MCF 10A (cell line): ENCODE measurements at places on chromosomes 5 and 9. TPM values are rescaled to one million over a fixed set of nuclear protein-coding genes. Genes with fewer than 3 reads are reported as not detected.

DNA sequence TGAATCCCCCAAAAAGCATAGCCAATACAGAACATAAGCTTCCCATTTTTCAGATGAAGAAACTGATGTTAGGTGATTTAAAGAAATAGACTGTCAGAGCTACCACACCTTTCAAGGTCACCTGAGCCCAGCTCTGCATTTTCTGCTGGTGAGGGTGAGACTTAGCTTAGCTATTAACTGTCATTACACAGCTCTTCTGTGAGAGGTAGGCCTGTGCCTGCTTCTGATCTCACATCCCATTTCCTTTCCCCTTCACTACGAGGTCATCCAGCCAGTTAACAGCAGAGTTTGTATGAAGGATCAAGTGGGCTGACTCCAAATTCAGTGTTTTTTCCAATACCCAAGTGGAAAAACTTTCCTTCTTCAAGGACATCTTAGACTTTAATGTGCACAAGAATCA, 528.6 kb upstream of the CLINT1 start:
- no peaks in the 10 kb centered on the region for H3K27me3 ChIP-seq
- H3K4me3 ChIP-seq, result no peak overlapping the region
- H3K36me3 ChIP-seq, result no peaks in the 10 kb centered on the region
- no peak overlapping the region for H3K27ac ChIP-seq

DNA sequence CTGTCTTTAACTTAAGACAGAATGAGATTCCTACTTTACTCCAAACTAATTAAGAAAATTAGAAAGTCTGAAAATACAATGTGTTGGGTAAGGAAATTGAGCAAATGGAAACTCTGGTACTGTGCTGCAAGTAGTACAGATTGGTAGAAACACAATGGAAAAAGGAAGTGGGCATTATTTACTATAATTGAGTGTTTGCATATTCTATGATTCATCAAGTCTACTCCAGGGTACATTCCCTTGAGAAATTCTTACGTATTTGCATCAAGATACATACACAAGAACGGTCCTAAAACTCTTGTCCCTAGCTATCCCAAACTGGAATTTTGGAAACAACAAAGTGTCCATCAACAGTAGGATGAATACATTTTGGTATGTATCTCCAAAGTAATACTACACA, 123.5 kb upstream of the TARS1 start:
- no peaks in the 10 kb centered on the region for H3K27me3 ChIP-seq
- DNase-seq, result no peak
- H3K36me3 ChIP-seq, result no peaks in the 10 kb centered on the region

- H3K27ac ChIP-seq, result no peak overlapping the region
- peaks cover 42% of the 10 kb centered on the region for H3K4me1 ChIP-seq
- no peak overlapping the region for H3K4me3 ChIP-seq
- no peak for DNase-seq
These were observed 62.1 kb upstream of the CPEB4 start for GRCh38 chr5:173826086-173826427.

DNA sequence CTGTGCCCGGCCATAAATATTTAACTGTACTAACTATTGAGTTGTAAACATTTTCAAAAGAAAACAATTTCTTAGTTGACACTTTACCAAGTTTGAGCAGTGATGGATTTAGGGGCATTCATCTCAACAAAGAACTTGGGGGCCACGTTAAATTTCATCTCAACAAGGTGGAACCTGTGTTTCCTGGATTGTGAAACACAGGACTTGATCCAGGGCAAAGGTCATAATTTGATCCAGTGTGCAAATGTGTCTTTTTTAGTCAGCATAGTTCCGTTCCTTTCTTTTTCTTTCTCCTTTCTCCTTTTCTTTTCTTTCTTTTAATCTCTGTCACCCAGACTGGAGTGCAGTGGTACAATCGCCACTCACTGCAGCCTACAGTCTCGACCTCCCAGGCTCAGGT, 3.1 kb downstream of the GFRA3 start:
- no peak overlapping the region for H3K4me3 ChIP-seq
- H3K27ac ChIP-seq, result no peak overlapping the region
- no peaks in the 10 kb centered on the region for H3K36me3 ChIP-seq
- H3K27me3 ChIP-seq, result no peaks in the 10 kb centered on the region
- H3K4me1 ChIP-seq, result no peaks in the 10 kb centered on the region

GRCh38 chr9:87886933-87887505, 4.3 kb downstream of the SPATA31E1 start:
- no peaks in the 10 kb centered on the region for H3K36me3 ChIP-seq
- H3K27ac ChIP-seq, result no peak overlapping the region
- H3K4me1 ChIP-seq, result no peaks in the 10 kb centered on the region
- no peak for DNase-seq

Gene NR2F1-AS1
- total RNA-seq, result 3.2 and 4.6 TPM in 2 replicates

- H3K36me3 ChIP-seq, result no peaks in the 10 kb centered on the region
- H3K27ac ChIP-seq, result no peak overlapping the region
- H3K4me3 ChIP-seq, result no peak overlapping the region
- no peak for DNase-seq
- H3K4me1 ChIP-seq, result no peaks in the 10 kb centered on the region
These were observed 156.6 kb downstream of the TMEM38B start for GRCh38 chr9:105850852-105851500.

Gene GARIN3
- not detected in 2 replicates for total RNA-seq

DNA sequence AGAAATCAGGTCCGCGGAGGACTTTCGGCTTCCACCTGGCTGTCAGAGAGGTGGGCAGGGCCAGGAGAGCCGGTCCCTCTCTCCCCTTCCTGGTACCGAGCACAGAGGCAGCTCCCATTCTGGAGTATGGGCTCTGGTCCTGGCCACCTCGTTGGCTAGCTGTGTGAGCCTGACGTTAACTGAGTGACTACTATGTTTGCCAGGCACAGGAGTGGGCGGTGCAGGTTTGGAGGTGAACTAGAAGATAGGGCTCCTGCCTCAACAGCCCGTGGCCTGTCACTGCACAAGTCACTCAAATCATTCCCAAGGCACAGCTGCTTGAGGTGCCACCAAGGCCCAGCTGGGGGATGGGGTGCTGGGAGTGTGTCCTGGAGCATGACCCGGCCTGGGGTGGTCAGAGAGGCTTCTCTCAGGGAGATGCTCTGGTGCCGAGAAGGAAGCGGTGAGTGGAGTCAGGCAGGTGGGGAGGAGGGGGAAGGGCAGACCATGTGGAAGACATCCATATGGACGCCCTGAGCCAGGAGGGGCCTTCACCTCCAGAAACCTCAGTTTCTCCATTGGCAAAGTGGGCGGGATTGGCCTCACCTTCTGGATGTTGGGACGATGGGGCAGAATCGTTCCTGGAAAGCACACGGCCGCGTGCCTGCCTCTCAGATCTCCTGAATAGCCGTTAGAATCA, 39.5 kb downstream of the NCS1 start:
- H3K4me3 ChIP-seq, result no peak overlapping the region
- H3K27ac ChIP-seq, result no peak overlapping the region
- H3K36me3 ChIP-seq, result peaks cover 12% of the 10 kb centered on the region
- no peak for DNase-seq

- peaks cover 19% of the 10 kb centered on the region for H3K36me3 ChIP-seq
- H3K27me3 ChIP-seq, result no peaks in the 10 kb centered on the region
- H3K27ac ChIP-seq, result peak overlapping the region; percentile 73
- peaks cover 32% of the 10 kb centered on the region for H3K4me1 ChIP-seq
- peak; percentile 89 for DNase-seq
These were observed 1.6 kb downstream of the TMEM245 start for GRCh38 chr9:109117856-109118807.

Gene OR1J1
- not detected in 2 replicates for total RNA-seq

Gene SPATA24
- 9.8 and 11.6 TPM in 2 replicates for total RNA-seq

Gene PCDHB10
- total RNA-seq, result 1.2 and 1.4 TPM in 2 replicates

- H3K4me3 ChIP-seq, result no peak within 1 kb of the TSS
- peaks cover 27% of the 10 kb centered on the region for H3K27me3 ChIP-seq
- H3K4me1 ChIP-seq, result no peaks in the 10 kb centered on the region
- no peak within 1 kb of the TSS for H3K27ac ChIP-seq
These were observed at the start of gene TMEM252 for GRCh38 chr9:68540712-68541535. TSS of gene TMEM252 (minus strand) at chr9:68540883. CDS start at chr9:68540814, 69 bp downstream.

DNA sequence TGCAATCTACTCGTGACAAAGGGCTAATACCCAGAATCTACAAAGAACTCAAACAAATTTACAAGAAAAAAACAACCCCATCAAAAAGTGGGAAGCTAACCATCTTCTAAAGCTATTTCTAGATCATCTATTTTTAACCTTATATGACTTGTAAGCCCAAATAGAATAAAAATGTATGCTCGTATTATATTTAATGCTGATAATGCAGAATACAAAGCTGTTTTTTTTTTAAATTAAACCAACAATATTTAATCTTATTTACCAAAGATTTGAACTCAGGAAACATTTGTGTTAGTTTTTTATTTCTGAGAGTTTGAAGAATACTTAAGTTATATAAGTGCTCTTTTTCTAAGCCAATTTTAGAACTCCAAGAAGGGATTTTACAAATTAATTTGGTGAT, 652.1 kb downstream of the LRRC70 start:
- no peaks in the 10 kb centered on the region for H3K27me3 ChIP-seq
- H3K36me3 ChIP-seq, result no peaks in the 10 kb centered on the region
- H3K27ac ChIP-seq, result no peak overlapping the region
- no peak overlapping the region for H3K4me3 ChIP-seq
- H3K4me1 ChIP-seq, result peaks cover 6% of the 10 kb centered on the region

Gene IER5L
- 11.9 and 13.4 TPM in 2 replicates for total RNA-seq

- H3K4me1 ChIP-seq, result peaks cover 39% of the 10 kb centered on the region
- peak overlapping the region; percentile 71 for H3K4me3 ChIP-seq
- H3K27me3 ChIP-seq, result no peaks in the 10 kb centered on the region
- peak; percentile 98 for DNase-seq
- H3K27ac ChIP-seq, result peak overlapping the region; percentile 76
These were observed 32.9 kb upstream of the STXBP1 start for GRCh38 chr9:127578952-127579853.

DNA sequence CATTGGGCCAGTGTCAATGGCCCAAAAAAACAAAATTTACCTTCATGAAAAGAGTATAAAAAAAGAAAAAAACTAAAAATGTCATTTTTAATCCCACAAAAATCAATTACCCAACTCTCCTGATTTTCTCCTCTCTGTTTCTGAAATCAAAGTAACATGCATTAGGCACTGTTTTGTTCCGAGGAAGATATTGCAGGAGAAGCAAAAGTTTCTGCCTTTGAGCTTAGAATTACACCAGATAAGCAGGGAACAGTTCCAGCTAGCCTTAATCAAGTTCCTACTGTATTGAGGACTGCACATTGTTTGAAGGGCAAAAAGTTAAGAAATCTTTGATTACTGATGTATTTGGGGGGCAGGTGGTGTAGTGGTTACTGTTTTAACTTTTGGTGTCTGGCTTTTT, 1.1 kb upstream of the PRKAA1 start:
- H3K36me3 ChIP-seq, result peaks cover 4% of the 10 kb centered on the region
- H3K4me1 ChIP-seq, result peaks cover 5% of the 10 kb centered on the region
- H3K4me3 ChIP-seq, result peak overlapping the region; percentile 42
- no peaks in the 10 kb centered on the region for H3K27me3 ChIP-seq
- no peak for DNase-seq

Gene GABRP
- not detected in 2 replicates for total RNA-seq

DNA sequence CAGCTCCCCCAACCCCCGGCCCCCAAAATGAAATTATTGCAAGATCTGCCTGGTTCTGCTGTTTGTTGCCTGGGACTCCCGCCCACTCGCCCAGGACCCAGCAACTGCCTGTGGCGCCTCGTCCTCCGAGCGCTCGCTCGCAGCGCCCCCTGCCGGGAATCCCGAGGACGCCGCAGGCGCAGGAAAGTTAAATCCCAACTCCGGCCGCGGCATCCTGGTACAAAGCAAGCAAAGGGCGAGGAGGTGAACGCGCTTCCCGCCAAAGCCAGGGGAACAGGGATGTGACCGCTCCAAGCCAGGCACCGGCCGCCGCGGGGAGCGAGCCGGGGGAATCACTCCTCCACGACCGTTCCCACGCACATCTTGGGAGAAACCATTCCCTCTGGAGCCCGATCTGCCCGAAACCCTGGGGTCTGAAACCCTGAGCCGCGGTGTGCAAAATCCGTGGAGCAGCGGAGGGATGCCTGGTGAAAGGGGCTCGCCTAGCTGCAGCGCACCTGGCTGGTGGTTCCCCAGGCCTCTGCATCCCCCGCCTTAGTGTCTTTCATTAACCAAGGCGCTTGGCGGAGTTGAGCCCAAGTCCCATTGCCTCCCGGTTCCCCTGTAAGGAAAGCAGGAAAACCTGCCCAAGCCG, 1.3 kb downstream of the SEMA5A start:
- peak overlapping the region; percentile 27 for H3K27ac ChIP-seq
- H3K4me1 ChIP-seq, result peaks cover 7% of the 10 kb centered on the region
- no peaks in the 10 kb centered on the region for H3K27me3 ChIP-seq

Gene SHOC1
- total RNA-seq, result 0.09 and 0.15 TPM in 2 replicates

Gene HRH2
- not detected in 2 replicates for total RNA-seq

DNA sequence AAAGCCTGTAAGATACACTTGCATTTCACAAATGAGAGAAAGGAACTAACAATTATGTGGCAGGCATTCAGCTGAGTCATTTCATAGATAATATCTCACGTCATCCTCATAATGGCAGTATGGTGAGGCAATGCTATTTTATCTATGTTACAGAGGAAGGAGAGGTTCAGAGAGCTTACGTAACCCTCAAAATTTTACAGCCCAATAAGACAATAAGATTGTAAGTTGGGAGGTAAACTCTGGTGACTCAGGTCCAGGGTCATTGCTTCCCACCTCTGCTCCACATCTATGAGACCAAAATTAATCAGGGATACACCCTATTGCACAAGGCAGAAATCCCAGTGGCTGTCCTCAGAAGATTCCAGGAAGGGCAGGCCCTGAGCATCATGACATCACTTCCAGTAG, 309.7 kb downstream of the NSG2 start:
- peak; percentile 85 for DNase-seq
- H3K4me1 ChIP-seq, result peaks cover 10% of the 10 kb centered on the region
- H3K27me3 ChIP-seq, result peaks cover 14% of the 10 kb centered on the region
- no peak overlapping the region for H3K27ac ChIP-seq
- no peaks in the 10 kb centered on the region for H3K36me3 ChIP-seq

GRCh38 chr9:116639251-116639741, 47.8 kb upstream of the TRIM32 start:
- no peak for DNase-seq
- no peak overlapping the region for H3K27ac ChIP-seq
- H3K4me1 ChIP-seq, result no peaks in the 10 kb centered on the region
- no peaks in the 10 kb centered on the region for H3K27me3 ChIP-seq

Gene PHF24
- total RNA-seq, result not detected in 2 replicates

GRCh38 chr9:98708103-98708932, 417 bp downstream of the GABBR2 start:
- DNase-seq, result no peak
- no peak overlapping the region for H3K27ac ChIP-seq
- no peaks in the 10 kb centered on the region for H3K4me1 ChIP-seq

Gene LCN9
- not detected in 2 replicates for total RNA-seq

Gene PCDHA12
- 6.1 and 9.6 TPM in 2 replicates for total RNA-seq

DNA sequence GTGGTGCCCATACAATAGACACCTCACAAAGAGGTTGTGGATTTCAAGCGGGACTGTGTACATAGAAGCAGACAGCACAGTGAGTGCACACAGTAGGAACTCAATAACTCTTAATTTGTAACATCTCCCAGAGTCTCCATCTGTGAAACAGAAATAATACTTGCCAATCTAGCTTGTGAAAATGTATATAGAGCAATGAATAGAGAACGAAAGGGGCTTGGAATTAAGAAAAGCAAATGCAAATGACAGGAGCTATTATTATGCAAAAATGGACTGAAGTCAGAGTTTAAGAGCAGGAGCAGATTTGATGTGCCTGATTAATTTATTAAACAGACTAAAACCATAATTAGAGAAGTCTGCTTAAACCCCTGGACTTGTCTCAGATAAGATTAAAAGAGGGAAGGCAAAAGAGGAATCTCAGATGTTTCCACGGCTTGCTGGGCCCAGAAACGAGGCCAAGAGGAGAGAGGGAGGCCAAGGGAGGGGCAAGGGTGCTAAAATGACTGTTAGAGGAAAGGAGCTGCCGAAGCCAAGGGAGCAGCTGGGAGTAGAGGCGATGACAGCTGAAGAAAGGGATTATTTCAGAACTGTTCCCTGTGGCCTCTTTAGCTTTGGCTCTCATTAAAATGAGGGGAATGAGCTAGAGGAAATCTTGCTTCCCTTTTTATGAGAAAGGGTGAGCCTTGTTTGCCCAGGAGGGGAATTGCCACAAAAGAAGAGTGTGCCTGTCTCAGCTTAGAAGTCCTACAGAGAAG, 72.1 kb downstream of the FEM1C start:
- peak overlapping the region; percentile 43 for H3K27ac ChIP-seq
- peaks cover 27% of the 10 kb centered on the region for H3K4me1 ChIP-seq
- H3K4me3 ChIP-seq, result no peak overlapping the region
- H3K36me3 ChIP-seq, result no peaks in the 10 kb centered on the region
